CD4-positive, CD25-positive, alpha-beta regulatory T cell (primary cell): ENCODE measurements at places on chromosomes 2 and 18. TPM values are rescaled to one million over a fixed set of nuclear protein-coding genes. Genes with fewer than 3 reads are reported as not detected.

CGREF1 gene
- polyA plus RNA-seq: not detected

NEU2 gene
- polyA plus RNA-seq: not detected

- no peak for DNase-seq
Observed at GRCh38 chr18:78228974-78229373, 750.6 kb upstream of the SALL3 start.

FBXO41 gene
- 1.0 TPM for polyA plus RNA-seq

GRCh38 chr2:72494392-72494791, 331.4 kb downstream of the EXOC6B start:
- DNase-seq: no peak

KHK gene
- polyA plus RNA-seq: 6.6 TPM

DNA sequence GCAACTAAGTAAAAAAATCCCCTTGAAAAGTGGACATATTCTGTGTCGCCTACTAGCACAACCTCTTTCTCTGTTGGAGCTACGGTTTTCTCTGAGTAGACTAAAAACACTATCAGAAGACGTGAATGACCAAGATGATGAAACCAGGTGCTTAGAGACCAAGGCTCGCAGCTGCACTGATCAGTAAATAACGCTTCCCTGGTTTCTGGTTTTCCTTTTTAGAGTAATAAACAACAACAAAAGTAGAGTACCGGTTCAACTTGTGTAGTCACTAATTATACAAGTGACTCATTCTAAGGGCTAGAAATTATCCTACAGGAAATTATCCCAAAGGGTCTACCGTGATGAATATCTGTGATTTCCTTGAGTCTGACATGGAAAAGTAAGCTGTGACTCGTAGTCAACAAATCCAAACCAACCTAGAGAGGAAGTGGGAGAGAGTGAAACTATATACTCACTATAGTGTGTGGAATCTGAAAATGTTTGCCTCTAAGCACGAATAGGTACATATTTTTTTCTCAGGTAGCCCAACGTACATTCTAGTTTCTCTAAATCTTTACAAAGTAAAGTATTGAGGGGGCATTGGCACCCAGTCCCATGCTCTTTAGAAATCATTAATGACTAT, 17.8 kb downstream of the RASGRP3 start:
- no peak for DNase-seq

GRCh38 chr2:205212357-205212756, 469.9 kb upstream of the NRP2 start:
- DNase-seq: no peak
